ENCODE measurements at places on chromosomes 5 and 9. TPM values are rescaled to one million over a fixed set of nuclear protein-coding genes. Genes with fewer than 3 reads are reported as not detected.

GRCh38 chr5:76333571-76333970 lies 69.5 kb upstream of the IQGAP2 start:
- DNase-seq: no peak

DNA sequence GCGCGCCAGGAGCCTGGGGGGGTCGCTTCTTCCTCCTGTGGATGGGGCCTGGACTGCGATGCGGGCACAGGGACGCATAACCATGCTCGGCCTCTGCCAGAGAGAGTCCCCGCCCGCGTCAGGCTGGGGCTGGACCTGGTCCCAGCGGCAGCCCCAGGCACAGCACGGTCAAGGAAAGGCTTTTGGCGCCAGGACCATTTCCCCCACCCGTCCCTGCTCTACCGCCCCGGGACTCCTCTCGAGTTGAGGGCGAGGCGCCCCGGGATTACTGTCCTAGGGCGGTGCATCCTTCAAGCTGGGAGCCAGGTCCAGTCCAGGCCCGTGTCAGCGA lies 341 bp downstream of the MXD3 start:
- DNase-seq: no peak

The GZMA gene
- 0.16 TPM for total RNA-seq

The C5orf58 gene
- 2.4 TPM for total RNA-seq

DNA sequence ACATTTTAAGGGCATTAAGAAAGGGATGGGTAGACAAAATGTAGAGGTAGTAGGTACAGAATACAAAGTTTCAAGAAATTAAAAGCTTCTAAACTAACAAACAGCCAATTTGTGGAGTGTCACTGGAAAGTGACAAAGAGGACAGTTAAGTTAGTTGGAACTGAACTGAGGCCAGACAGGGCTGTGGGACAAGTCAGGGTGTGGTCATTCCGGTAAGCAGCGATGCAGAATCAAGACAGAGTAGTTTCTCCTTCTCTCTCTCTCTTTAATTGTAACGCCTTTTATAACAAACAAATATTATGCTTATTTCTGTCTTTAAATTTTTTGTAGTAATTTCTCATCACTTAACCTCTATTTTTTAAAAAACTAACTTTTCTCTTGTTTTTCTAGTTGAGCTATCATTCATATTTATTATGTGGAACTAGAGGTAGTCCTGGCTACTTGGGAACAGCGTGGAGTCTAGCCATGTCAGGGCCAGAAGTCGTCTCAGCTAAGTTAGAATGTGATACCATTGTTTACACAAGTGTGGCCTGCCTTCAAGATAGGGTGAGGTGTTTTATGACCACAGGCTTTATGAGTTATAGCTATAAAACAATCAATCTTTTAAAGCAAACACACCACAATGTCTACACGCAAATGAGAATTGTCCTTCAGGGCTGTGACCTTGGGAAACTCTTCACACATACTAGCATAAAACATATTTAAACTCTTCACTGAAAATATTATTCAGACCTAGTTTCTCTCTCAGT lies 115.3 kb upstream of the CDKN2B start:
- no peak for DNase-seq

DNA sequence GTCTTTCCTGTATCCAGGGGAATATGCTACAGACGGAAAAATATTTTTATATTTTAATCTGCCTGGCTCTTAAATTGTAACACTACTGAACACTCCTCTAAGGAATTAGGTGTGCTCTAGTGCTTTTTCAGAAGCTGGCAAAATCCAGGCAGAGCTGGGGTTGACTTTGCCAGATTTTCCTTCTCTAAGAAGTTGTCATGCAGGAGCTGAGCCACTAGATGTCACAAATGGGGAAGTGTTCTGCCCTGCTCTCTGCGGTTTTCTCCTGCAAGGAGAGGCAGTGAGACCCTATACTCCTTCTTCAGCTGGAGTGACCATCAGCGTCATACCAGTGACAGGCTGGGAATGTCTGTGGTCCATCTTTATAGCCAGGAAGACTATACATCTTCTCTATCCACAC lies 112.5 kb downstream of the HAPLN1 start:
- peak; percentile 52 for DNase-seq

DNA sequence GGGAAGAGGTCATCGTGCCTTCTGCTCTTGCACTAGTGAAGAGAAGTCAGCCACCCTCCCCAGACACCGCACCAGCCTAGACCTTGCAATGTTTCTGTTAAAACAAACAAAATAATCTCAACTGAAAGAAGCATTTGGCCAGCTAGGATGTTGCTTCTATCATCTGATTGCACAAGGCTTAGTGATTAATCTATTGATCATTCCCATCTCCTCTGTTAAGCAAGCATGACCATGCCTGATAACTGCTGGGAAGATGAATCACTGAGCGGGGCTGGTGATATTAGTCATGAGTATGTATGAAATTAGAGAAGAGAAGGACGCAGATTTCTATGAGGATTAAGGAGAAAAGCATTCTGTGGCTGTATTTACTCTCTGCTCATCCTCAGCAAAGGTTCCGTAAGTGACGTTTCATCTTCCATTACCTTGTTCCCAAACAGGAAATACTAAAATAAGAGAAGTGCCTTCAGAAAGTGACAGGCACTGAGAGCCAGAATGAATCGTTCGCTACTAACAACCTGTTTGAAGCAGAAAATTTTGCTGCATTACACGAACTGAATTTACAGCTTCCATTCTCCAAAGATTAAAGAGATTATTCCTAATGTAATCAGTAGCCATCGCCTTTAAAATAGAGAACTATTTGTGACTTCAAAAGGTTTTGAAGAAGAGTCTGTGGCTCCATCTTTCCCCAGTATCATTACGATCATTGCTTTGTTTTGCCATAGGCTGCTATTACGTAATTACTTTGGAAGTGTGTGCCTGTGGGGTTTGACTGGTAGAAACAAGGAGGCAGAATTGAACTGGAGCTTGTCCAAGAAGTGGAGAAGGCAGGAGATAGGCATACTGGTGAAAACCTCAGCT lies 219.1 kb downstream of the MED10 start:
- DNase-seq: peak; percentile 97

DNA sequence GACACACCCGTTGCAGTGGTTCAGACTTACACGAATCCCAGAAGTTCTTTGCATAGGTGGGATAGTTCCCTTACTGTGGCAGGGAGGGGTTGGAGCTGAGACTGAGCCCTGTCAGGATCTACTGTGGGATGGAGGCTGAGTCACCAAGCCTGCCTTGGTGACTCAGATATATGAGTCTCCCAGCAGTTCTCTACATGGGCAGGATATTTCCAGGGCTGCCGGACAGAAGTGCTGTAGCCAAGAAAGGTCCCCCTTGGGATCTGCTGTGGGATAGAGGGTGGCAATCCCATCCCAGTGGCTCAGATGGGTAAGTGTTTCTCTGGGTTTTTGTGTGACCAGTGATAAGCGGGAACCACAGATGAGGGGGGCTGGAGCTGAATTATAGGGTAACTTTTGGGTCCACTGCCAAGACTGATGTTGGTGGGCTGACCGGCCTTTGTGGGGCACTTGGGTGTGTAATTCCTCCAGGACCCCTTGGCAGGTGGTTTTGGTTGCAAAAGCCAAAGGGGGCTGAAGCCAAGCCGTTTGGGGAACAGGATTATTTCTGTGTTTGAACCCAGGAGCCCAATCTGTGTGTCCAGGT lies 18.7 kb downstream of the XRCC4 start:
- DNase-seq: peak; percentile 93

- no peak for DNase-seq
Observed at GRCh38 chr9:106878081-106878837, 15.3 kb downstream of the ZNF462 start.

DNA sequence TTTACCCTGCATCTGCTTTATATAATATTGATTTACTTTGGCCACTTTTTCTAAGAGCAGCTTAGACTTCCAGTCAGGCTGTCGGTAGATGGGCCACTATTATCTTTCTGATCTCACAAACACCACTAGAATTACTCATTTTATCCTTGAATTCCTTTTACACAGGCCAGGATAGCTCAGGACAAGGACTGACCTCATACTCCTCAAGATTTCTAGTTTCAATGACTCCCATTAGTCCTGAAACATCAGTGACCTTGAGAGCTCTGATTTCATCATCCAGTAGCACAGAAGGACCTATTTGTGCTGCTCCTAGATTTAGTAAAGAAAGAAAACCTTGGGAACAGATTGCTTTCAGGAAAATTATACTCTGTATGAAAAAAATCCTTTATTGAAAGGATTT lies 727.9 kb upstream of the PTPRD start:
- DNase-seq: no peak

DNA sequence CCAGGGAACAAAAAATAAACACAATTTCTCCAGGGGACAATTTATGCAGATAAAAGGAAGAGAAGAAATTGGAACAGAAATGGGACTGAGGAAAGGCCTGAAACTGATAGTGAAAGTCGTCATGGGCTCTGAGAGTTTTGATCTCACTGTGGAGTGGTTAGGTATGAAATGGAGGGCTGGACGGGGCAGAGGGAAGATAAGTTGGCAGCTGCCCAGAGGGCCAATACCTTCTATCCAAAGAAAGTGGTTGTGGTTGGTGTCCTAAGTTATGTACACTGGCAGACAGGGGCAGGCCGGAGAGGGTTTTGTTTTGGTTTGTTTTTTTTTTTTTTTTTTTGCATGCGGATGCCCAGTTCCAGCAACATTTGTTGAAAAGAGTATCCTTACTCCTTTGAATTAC lies 46.1 kb downstream of the ZNF618 start:
- no peak for DNase-seq

GRCh38 chr9:118478752-118479151 lies 774.5 kb downstream of the TLR4 start:
- no peak for DNase-seq

DNA sequence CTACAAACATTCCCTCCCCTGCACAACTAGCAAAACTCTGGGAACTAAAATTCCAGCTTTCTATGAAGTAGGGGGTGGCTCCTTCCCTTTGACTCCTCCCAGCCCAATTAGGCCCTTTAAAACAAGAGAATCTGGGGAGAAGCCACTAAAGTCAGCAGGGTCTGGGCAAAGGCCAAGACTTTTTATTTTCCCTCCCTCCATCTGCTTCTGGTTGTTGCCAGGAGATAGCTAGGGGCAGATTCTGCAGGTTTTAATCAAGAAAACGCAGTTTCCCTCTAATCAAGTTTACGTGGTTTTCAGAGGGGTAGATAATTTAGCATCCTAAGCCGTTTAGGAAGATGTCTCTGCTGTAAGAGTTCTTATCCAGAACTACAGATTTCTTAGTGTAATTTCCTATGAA lies 114.5 kb upstream of the CDH6 start:
- no peak for DNase-seq

- no peak for DNase-seq
Observed at GRCh38 chr5:34618371-34619065, 37.6 kb upstream of the RAI14 start.

GRCh38 chr5:54251981-54252380 lies 58.4 kb downstream of the ARL15 start:
- DNase-seq: no peak

GRCh38 chr5:174692982-174693422 lies 31.4 kb upstream of the MSX2 start:
- no peak for DNase-seq

The ERP44 gene
- 12.1 TPM for total RNA-seq

- peak; percentile 27 for DNase-seq
Observed at GRCh38 chr5:59187857-59188256, 605.0 kb downstream of the RAB3C start.

The GAPT gene
- total RNA-seq: not detected

The DOCK2 gene
- 2.1 TPM for total RNA-seq

DNA sequence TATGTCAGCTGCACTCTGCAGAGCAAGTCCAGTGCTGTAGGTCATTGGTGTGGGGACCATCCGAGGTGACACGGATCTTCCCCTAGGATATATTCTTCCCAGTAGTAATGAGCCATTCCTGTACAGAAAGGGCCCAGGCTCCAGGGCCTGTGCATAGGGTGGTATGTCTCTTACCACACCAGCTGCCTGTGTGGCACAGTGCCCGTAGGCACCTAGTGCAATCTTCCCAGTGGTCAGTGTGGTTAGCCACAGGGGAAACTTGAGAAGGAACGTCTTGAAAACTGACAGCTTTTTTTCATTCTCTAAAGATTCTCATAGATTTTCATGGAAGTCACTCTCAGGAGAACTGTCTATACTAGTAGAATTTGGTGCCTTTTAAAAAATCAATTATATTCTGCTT lies 39.8 kb downstream of the CYSTM1 start:
- peak; percentile 93 for DNase-seq

The TYRP1 gene
- total RNA-seq: 0.74 TPM

- no peak for DNase-seq
Observed at GRCh38 chr9:129331772-129332500, 153.9 kb upstream of the IER5L start.

The ARID3C gene
- not detected for total RNA-seq

DNA sequence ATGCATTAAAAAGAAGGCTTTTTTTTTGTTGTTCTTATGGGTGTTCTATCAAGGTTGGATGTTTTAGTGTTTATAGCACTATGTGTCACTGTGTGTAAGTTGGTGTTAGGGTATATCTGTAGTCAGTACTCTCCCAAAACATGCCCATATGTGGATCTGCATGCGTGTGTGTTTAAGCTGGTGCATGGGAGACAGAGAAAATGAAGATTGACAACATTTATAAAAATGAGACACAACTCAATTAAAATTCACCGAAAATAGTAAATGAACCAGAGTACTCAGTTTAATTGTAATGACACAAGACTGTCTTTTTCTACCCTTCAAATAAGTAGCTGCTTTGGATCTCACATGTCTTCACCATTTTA lies 323.4 kb downstream of the TMEM161B start:
- no peak for DNase-seq

The NIPAL4 gene
- not detected for total RNA-seq

DNA sequence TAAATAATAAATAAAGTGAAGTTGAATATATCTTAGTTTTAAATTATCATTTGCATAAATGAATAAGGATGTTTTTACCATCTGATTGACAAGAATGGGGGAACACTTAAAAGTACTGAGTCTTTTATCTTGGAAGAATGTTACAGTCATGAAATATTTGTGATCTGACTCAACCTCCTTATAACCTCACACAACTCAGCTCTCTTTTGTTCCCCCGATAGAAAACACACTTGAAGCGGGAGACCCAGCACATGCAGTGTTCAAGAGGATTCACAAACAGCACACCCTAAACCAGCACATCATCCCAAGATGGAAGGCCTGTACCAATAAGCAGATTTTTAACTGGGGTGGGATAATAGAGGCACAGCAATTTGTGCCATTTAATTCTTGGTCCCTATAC lies 15.5 kb downstream of the BAAT start:
- DNase-seq: peak; percentile 60

GRCh38 chr9:16985559-16986348 lies 115.3 kb upstream of the BNC2 start:
- DNase-seq: peak; percentile 25

The TLX3 gene
- not detected for total RNA-seq

GRCh38 chr9:37676411-37676830 lies 25.7 kb downstream of the FRMPD1 start:
- no peak for DNase-seq

GRCh38 chr5:143671674-143672569 lies 140.0 kb upstream of the HMHB1 start:
- no peak for DNase-seq

The DPYSL3 gene
- total RNA-seq: 50.1 TPM

The ORM2 gene
- total RNA-seq: not detected

GRCh38 chr9:22117511-22118384 lies 108.6 kb upstream of the CDKN2B start:
- DNase-seq: peak; percentile 82

GRCh38 chr5:116452774-116453368 lies 121.8 kb downstream of the SEMA6A start:
- no peak for DNase-seq

The PRRX2 gene
- not detected for total RNA-seq

All from HT1080 (cell line).